ENCODE measurements at places on chromosomes 12 and 14.

DNA sequence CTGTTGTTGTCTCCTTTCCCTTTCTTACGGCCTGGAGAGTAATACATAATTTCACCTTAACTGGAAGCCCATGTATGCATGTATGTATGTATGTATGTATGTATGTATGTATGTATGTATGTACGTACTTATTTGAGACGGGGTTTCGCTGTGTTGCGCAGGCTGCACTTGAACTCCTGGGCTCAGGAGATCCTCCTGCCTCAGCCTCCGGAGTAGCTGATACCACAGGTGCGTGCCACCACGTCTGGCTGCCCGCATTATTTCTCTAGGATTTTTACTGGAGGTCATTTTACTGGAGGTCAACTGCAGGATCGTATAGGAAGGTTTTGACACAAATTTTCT is 644 bp upstream of the OS9 start:
- H3K27me3 ChIP-seq: peaks cover 30% of the 10 kb centered on the region
- peaks cover 2% of the 10 kb centered on the region for H3K36me3 ChIP-seq
- H3K4me3 ChIP-seq: no peak overlapping the region
- no peak overlapping the region for H3K27ac ChIP-seq

DNA sequence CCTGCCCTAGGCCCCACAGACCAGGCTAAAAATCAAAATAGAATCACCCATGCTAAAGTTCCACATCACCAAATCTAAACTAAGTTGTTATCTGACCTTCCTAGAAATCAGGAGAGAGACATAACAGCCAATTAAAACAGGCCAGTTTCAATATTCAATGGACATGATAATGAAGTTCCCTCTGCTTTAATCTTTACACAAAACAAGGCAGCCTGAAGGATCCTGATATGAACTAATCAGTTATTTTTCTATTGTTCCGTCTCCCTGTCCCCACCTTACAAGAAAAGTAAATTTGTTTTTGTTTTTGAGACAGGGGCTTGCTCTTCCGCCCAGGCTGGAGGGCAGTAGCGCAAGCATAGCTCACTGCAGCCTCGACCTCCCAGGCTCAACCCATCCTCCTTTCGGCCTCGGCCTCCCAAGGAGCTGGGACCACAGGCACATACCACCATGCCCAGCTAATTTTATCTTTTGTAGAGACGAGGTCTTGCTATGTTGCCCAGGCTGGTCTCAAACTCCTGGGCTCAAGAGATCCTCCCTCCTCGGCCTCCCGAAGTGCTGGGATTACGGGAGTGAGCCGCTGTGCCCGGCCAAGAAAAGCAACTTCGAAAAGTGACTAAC is 5.4 kb upstream of the CEBPE start:
- H3K4me1 ChIP-seq: peaks cover 62% of the 10 kb centered on the region
- no peak overlapping the region for H3K4me3 ChIP-seq
- H3K36me3 ChIP-seq: peaks cover 18% of the 10 kb centered on the region
- no peaks in the 10 kb centered on the region for H3K27me3 ChIP-seq
- 0 out of 2 replicates have a peak overlapping the region, but pooled peaks have one; percentile 40 for H3K27ac ChIP-seq

DNA sequence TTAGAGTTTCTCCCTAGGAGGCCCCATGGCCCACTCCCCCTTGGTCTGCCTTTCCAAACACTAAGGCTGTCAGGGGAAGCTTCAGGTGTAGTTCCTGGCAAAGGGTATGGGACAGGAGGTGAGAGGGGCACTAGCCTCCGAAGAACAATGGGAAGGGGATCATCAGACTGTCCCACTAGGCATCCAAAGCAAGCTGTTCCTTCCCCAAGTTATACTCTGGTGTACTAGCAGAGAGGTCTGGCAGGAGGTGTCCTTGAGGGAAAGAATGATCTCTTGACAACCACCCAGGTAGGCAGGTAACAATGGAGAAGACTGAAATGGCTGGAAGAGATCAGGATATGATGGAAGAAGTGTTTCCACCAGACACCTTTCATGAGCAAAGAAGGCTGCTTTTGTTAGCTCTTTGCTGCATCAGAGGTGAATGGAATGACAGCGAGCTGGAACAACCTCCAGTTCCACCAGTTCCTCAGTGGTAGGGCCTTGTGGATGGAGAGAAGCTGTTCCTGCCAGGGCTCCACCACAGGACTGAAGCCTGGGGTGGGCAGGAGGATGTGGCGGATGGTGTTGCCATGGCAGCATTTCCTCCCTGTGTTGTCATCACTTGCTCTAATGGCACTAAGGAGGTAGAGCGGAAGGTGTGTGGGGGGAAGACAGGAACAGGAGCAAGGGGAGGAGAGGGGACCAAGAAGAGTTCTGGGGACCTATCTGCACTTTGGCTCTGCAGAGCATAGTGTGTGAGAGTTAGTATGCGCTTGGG is 2.3 kb upstream of the AGAP2 start:
- peaks cover 82% of the 10 kb centered on the region for H3K27me3 ChIP-seq
- peaks cover 25% of the 10 kb centered on the region for H3K4me1 ChIP-seq
- H3K36me3 ChIP-seq: 0 out of 2 replicates have a peak, but pooled peaks cover 2% of the 10 kb centered on the region
- H3K27ac ChIP-seq: no peak overlapping the region

DNA sequence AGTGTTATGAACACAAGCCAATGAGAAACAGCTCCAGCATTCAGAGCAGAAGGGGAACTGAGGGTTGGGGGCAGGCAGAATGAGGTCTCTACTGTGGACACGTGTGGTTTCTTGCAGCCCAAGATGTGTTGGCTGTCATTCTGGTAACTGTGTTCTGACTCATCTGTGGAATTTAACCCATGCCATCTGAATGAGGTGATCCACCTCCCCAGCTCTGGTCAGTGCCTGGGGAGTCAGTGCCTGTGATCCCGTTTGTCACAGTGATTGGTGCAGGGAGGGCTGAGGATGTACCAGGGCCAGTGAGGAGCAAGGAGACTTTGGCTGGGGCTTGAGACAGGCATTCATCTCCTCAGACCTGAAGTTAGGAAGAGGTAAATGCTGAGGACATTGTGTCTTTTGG is 216.8 kb downstream of the MSRB3 start:
- H3K27ac ChIP-seq: no peak overlapping the region
- no peak overlapping the region for H3K4me3 ChIP-seq
- no peaks in the 10 kb centered on the region for H3K36me3 ChIP-seq
- no peaks in the 10 kb centered on the region for H3K27me3 ChIP-seq
- DNase-seq: no peak

DNA sequence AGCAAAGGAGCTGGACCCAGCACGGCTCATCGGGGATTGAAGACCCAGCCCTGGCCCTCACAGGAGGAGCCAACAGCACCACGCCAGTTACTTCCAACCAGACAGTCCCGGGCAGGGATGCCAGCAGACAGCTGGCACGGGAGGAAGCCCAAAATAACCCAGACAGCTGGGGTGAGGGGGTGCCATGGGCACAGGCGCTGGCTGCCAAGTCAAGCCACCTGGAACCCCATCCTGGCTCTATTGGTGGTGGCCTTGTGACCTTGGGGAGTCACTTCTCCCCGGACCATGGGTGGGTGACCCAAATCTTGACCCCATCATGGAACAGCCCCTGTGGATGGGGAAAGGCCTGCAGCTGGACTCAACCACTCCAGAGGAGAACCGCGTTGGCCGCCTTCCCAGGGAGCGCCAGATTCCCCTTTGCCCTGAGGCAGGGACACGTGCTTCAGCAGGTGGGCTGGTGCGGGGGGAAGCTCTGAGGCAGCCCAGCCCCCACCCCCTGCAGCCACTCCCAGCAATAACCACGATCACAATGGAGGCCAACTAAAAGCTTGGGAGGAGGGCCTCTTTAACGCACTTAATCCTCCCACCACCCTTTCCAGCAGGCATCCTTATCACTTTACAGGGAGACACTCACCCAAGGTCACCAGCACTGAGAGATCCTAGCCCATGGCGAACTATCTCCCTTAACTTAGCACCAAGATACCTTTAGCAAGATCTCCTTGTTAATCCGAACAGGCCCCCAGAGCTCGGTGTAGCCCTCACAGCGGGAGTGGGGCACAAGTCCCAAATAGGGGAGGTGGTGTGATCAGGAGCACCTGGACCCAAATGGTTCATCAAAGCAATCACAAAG is 4.7 kb upstream of the RHOF start:
- peaks cover 15% of the 10 kb centered on the region for H3K36me3 ChIP-seq
- no peaks in the 10 kb centered on the region for H3K27me3 ChIP-seq
- H3K27ac ChIP-seq: peak overlapping the region; percentile 92
- H3K4me1 ChIP-seq: peaks cover 49% of the 10 kb centered on the region
- no peak for DNase-seq

GRCh38 chr12:115201966-115202365 is 518.0 kb upstream of the TBX3 start:
- DNase-seq: no peak
- H3K27me3 ChIP-seq: no peaks in the 10 kb centered on the region
- no peaks in the 10 kb centered on the region for H3K36me3 ChIP-seq
- H3K4me1 ChIP-seq: peaks cover 52% of the 10 kb centered on the region
- no peak overlapping the region for H3K27ac ChIP-seq

DNA sequence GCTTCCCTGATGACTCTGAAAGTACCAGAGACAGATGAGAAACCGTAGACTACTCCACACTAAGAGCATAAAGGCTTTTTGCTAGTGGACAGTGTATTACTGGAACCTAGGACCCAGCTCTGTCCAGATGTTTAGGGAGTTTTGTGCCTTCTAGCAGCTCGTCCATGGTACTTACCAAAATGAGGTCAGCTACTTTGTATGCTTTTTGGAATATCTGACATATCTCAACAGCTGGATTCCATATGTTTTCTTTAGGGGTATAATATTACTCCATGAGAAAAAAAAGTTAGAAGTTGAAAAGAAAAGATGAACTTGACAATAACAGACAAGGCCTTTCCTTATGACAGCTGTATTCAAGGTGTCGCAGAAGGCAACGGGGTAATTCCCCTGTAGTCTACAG is 32.1 kb upstream of the FRMD6 start:
- no peak overlapping the region for H3K27ac ChIP-seq
- peaks cover 2% of the 10 kb centered on the region for H3K4me1 ChIP-seq
- no peaks in the 10 kb centered on the region for H3K36me3 ChIP-seq
- H3K4me3 ChIP-seq: no peak overlapping the region
- DNase-seq: no peak

- no peaks in the 10 kb centered on the region for H3K4me1 ChIP-seq
- no peaks in the 10 kb centered on the region for H3K36me3 ChIP-seq
- peak; percentile 20 for DNase-seq
- H3K27me3 ChIP-seq: no peaks in the 10 kb centered on the region
- no peak overlapping the region for H3K4me3 ChIP-seq
These were observed 337.5 kb downstream of the FLRT2 start for GRCh38 chr14:85867450-85867849.

GRCh38 chr14:68491793-68492192 is 301.1 kb downstream of the ZFP36L1 start:
- no peaks in the 10 kb centered on the region for H3K27me3 ChIP-seq
- peaks cover 50% of the 10 kb centered on the region for H3K4me1 ChIP-seq
- H3K36me3 ChIP-seq: no peaks in the 10 kb centered on the region
- no peak overlapping the region for H3K27ac ChIP-seq
- H3K4me3 ChIP-seq: no peak overlapping the region

- H3K36me3 ChIP-seq: no peaks in the 10 kb centered on the region
- H3K27me3 ChIP-seq: no peaks in the 10 kb centered on the region
- no peak overlapping the region for H3K27ac ChIP-seq
These were observed 10.4 kb upstream of the NOPCHAP1 start for GRCh38 chr12:104975587-104976343.

DNA sequence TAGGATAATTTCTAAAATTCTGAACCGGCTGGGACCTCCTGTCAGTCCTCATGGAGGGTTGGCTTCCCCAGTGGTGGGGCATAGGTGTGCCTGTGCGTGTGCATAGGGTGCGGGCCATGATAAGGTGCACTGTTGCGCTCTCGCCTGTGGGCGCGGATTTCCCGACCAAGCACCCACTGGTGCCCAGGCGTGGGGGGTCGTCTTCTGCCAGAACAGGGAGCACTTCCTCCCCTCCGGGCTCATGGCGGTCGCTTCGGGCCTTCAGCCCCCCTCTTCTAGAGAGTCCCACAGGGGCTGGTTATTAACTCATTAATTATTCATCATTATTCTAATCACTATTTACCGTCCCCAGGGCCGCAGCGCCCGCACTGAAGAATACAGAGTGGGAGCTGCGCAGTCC is 2.8 kb downstream of the C1QL4 start:
- H3K36me3 ChIP-seq: peaks cover 9% of the 10 kb centered on the region
- no peak for DNase-seq
- H3K4me3 ChIP-seq: no peak overlapping the region

DNA sequence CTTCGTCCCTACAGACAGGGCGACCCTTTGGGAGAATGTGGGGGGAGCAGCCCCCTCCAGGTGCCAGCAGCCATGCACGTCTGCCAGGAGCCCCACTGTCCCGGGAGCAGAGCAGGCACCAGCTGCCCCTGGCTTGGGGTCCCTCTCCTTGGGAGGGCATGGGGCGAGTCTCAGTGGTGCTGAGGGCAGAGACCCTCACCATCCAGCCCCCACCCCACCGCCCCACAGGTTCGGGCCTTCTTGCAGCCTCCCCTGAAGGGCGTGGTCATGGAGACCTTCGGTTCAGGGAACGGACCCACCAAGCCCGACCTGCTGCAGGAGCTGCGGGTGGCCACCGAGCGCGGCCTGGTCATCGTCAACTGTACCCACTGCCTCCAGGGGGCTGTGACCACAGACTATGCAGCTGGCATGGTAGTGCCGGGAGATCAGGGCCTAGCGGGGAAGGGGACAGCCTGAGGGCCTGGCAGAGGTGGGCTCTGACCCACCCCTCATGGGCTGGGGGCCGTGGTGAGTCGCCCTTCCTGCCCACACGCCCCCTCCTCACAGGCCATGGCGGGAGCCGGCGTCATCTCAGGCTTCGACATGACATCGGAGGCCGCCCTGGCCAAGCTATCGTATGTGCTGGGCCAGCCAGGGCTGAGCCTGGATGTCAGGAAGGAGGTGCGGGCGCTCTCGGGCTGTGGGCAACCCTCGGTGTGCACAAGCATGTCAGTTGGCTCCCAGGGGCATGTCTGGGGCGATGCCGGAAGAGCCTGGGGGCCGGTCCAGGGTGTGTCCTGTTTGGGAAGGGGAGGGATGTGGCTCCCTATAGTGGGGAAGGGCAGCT is 18.8 kb downstream of the ASPG start:
- peaks cover 2% of the 10 kb centered on the region for H3K4me1 ChIP-seq
- DNase-seq: peak; percentile 8
- no peaks in the 10 kb centered on the region for H3K36me3 ChIP-seq
- H3K4me3 ChIP-seq: no peak overlapping the region
- no peaks in the 10 kb centered on the region for H3K27me3 ChIP-seq

- H3K27me3 ChIP-seq: no peaks in the 10 kb centered on the region
- no peak overlapping the region for H3K4me3 ChIP-seq
- no peaks in the 10 kb centered on the region for H3K36me3 ChIP-seq
- peaks cover 5% of the 10 kb centered on the region for H3K4me1 ChIP-seq
These were observed 180.7 kb upstream of the DDHD1 start for GRCh38 chr14:53333809-53334208.

- H3K27me3 ChIP-seq: no peaks in the 10 kb centered on the region
- H3K4me3 ChIP-seq: no peak overlapping the region
- no peak for DNase-seq
- no peaks in the 10 kb centered on the region for H3K36me3 ChIP-seq
- H3K27ac ChIP-seq: no peak overlapping the region
These were observed 17.3 kb downstream of the NFKBIA start for GRCh38 chr14:35387219-35387618.

GRCh38 chr12:68447797-68448260 is 115.7 kb upstream of the MDM1 start:
- H3K27me3 ChIP-seq: peaks cover 8% of the 10 kb centered on the region
- H3K36me3 ChIP-seq: peaks cover 25% of the 10 kb centered on the region
- no peak overlapping the region for H3K4me3 ChIP-seq
- no peak overlapping the region for H3K27ac ChIP-seq
- H3K4me1 ChIP-seq: peaks cover 53% of the 10 kb centered on the region

All from WTC11 (cell line).